Activated CD8-positive, alpha-beta memory T cell treated with anti-CD3 and anti-CD28 coated beads for 24 hours (primary cell): ENCODE measurements at places on chromosomes 5 and 9.
A peak's percentile ranks its signal among the peaks of the same experiment; 100 is the strongest.

DNA sequence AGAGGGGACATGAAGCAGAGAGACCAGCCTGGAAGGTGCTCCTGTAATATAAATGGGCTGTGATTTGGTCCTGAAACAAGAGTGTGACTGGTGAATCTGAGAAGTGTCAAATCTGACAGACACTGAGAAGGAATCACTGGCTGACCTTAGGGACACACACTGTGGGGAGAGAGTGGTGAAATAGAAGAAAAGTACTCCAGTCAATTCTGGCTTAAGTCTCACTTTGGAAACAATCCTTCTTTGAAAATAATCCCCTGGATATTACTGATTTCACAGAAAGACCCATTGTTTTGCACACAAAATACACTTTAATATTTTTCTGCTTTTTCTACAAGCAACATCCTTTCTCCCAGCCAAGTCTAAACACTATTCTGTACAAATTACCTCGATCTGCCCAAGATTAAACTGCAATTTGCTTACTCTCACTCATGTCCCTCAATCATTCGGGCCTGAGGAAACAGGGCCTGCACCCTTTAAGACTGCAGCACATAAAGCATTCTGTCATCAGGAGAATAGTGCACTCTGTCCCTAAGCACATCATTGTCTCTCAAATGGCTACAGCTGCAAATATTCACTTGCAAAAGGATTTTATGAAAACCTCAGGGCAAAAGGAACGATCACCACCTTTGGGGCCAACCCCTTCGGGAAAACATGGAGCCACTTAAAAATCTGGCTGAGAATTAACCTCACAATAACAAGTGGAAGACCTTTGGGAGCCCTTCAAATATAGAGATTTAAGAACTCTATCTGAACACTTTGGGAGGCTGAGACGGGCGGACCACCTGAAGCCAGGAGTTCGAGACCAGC is 68.6 kb downstream of the MAPKAP1 start:
- no peak for DNase-seq

GRCh38 chr5:146877783-146878475 is 628 bp downstream of the PPP2R2B start:
- peak; percentile 70 for DNase-seq

DNA sequence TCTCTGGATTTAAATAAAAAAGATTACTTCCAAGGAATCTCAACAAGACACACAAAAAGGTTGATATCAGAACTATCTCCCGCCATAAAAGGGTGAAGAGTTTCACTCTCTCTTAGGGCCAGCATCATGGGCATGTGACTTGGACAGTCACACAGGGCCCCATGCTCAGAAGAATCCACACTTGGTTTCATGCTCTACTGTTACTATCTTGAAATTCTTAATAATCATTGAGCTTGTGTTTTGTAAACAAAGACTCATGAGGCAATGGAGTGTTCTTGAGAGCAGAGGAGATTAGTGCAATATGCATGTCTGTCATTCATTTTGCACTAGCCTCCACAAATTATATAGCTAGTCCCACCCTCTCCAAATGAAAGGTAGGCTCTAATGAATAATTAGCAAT is 58.4 kb downstream of the HMHB1 start:
- DNase-seq = no peak

- DNase-seq = no peak
These were observed 194.3 kb downstream of the ARHGEF28 start for GRCh38 chr5:73820326-73820725.

- no peak for DNase-seq
These were observed 103.1 kb downstream of the EHMT1 start for GRCh38 chr9:137721899-137722298.
